ENCODE measurements at places on chromosomes 5 and 9. TPM values are rescaled to one million over a fixed set of nuclear protein-coding genes. Genes with fewer than 3 reads are reported as not detected.

DNA sequence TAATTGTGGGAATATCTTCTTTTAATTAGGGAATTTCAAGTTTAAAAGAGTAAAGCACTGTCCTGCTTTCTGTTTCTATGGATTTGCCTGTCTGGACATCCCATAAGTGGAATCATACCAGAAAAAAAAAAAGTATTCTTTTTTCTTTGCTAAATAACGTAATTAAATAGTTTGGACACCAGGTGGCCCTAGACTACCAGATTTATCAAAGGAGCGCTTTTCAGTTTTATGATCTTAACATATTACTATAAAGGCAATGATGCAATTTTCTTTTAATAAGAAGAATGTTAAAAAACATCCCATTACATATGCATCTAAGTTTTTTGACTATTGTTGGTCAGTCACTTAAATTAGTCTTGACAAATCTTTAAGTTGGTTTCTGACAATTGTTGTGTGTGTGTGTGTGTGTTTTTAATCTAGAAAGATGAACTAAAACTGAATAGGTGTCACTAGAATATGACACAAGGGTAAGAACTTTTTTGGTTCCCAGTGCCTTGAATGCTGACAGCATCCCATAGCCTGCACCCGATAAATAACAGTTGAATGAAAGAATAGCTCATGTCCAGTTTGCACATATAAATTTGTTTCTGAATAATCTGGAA lies 49.5 kb downstream of the C5orf22 start:
- no peak for DNase-seq

DNA sequence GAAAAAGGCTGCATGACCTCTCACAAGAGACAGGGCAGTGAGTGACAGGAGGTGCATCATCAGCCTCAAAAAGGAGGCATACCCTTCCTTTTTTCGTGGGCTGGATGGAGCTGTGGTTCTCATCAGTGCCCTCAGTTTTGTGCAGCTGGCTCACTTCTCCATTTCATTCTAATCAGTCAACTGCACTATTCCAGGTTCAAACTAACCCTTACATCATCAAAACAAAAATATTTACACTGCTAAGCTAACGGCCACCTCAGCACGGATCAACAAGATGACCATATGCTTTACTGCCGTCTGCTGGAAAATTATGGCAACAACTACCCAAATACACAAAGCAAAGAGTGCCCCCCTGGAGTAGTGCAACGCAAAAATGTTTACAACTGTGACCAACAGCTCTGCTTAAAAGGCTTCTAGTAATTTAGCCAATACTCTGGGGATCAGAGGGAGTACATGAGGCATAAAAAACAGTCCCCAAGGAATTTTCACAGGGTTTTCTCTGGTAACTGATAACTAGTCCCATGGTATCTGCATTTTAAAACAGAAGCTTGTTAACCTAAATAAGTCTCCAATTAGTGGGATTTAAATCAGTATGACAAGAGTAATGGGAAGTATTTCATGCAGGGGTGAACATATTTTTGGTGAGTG lies 10.8 kb downstream of the KCNV2 start:
- no peak for DNase-seq

DNA sequence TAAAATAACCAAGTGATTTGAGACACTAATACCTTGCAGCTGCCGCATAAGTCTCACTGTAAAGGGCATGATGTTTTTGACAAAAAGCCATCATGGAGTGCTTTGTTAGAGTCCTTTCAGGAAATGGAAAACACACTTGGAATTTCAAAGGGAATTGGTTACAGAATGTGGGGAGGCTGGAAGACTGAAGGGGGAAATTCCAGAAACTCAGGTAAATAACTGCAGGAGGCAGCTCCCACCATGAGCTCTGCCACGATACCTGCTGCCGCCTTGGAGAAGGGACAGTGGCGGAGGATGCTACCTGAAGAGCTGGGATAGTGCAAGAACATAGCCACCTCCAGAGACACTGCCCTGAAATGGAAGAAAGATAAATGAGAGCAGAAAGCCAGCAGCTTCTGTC lies 66.9 kb downstream of the PRKACG start:
- no peak for DNase-seq

DNA sequence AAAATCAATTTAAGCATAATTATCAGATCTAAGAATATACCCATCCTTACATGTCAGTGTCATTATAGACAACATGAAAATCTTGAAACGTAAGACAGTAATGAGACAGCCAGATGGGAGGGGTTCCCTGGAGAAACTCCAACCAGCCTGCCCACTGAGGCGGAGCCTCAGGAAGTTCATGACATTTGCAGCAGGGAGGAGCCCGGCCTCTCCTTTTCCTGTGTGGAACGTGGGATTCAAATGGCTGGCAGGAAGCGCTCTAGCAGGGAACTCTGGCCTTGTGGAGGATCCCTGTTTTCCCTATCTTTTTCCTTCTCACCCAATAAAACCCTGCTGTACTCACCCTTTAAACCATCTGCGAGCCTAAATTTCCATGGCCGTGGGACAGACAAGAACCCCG lies 176.6 kb upstream of the KCNN2 start:
- DNase-seq: no peak

- no peak for DNase-seq
These were observed 5.2 kb downstream of the MEF2C start for GRCh38 chr5:88877826-88878225.

DNA sequence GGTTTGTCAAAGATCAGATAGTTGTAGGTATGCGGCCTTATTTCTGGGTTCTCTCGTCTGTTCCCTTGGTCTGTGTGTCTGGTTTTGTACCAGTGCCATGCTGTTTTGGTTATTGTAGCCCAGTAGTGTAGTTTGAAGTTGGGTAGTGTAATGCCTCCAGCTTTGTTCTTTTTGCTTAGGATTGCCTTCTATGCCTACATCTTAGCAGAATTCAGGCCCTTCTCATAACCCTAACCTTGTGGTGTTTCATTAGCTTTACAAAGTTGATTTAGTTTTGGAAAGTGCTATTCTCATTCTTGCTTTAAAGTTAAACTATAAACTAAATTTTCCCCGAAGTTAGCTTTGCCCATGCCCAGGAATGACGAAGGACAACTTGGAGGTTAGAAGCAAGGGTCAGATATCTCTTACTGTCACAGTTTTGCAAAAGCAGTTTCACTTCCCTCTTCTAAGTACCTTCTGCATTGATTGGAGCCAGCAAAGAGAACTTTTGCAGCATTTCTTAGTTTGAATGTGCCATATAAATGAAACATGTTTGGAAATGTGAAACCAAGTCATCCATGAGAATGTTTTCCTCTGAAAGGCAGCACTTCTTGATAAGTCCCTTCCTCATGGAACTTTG lies 274.3 kb upstream of the DMRT1 start:
- DNase-seq: no peak

DNA sequence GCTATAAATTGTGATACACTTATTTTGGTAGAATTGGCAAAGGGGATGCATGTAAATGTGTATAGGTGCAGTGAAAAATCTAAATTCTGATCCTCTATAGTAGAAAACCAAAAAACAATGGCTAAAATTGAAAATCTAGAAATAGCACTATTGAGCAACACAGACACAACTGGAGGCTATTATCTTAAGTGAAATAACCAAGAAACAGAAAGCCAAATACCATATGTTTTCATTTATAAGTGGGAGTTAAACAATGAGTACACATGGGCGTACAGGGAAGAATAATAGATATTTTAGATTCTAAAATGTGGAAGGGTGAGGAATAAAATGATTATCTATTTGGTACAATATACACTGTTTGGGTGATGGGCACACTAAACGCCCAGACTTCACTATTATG lies 183.2 kb upstream of the TUSC1 start:
- no peak for DNase-seq

- DNase-seq: peak; percentile 66
These were observed 203.3 kb downstream of the SLIT3 start for GRCh38 chr5:169097374-169098326.

DNA sequence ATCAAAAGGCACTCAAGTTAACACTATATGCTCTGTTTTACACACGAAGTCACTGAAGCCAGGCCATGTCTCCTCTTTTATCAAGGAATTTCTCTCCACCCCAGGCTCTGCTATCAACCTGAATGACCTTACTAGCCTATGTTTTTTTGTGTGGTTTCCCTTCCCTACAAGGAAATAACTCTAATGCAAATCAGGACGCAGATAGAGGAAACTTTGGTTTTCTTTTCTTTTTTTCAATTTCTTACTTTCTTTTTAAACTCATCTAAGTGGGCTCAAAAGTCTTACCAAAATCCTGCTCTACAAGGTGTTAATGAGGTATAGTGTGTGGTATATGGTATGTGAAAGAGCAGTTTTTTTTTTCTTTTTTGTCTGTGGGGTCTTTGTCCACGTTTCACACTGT lies 5.5 kb upstream of the SLC46A2 start:
- no peak for DNase-seq

The ARAP3 gene
- total RNA-seq: 4.3 TPM

The PCDHA5 gene
- 1.7 TPM for total RNA-seq

The MLANA gene
- total RNA-seq: not detected
